ENCODE measurements at places on chromosomes 6 and 20.
A peak's percentile ranks its signal among the peaks of the same experiment; 100 is the strongest.

DNA sequence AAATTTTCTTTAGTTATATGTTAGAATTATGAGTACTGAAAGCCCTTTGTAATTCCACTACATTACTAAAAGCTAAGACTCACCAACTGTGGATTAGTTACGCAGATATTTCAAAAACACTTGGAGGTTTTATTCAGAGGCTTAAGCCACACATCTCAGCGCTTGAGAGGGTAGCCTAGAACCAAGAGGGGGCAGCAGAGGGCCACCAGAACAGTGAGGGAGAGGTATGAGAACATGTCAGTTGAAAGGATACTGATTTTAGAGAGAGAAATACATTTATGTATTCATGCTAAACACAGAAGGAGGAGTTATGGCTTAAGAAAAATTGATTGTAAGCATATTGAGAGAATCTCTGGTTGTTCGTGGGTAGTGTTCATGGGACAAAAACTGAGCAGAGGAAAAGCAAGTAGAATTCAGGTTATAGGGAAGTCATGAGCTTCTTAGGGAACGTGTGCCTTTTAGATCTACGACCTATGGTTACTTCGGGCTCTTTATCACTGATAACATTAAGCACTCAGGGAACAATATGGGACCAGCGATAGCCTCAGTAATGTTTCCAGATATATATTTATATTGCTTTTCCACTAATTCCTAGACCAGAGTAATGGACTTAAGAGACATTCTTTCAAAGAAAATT is 20.4 kb upstream of the SERINC1 start:
- peak; percentile 61 for DNase-seq

DNA sequence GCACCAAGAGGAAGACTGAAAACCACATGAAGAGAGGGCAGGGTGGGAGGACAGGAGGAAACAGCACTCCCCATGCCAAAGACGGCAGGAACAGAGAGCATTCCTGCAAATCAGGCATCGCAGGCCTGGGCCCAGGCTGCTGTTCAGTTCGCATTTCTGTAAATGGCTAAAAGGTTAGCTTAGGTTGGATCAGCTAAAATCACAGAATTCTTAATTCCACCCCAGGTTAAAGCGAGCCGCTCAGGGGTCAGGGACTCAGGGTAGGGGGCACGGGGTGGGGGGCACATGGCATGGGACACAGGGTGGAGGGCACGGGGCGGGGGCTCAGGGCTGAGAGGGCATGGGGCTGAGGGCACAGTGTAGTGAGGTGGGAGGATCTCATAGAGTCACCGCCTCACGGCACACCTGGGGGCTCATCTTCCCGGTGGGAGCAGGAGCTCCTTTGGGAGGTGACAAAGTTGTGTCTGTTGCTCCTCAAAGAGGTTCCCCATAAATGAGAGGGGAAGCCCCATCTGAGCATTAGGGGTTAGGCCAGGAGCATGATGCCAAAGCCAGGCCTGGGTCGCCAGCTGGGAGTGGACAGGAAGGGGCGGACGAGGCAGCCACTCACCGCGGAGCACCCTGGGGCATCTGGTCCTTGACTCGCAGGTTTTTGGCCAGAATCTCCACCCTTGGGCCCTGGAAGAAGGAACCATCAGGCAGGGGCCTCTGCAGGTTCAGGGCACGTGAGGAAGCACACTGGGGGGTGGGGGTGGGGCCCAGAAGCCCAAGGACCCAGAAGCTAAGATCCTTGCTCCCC is 200.7 kb downstream of the PREX1 start:
- no peak for DNase-seq

DNA sequence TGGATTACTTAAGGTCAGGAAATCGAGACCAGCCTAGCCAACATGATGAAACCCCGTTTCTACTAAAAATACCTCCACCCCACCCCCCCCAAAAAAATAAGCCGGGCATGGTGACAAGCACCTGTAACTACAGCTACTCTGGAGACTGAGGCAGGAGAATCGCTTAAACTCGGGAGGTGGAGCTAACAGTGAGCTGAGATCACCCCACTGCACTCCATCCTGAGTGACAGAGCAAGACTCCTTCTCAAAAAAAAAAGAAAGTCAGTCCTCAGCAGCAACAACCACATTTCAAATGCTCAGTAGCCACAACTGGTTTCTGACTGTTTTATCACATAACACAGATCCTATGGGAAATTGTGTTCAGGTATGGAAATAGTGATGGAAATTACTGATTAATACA is 135.3 kb downstream of the HFE start:
- no peak for DNase-seq

DNA sequence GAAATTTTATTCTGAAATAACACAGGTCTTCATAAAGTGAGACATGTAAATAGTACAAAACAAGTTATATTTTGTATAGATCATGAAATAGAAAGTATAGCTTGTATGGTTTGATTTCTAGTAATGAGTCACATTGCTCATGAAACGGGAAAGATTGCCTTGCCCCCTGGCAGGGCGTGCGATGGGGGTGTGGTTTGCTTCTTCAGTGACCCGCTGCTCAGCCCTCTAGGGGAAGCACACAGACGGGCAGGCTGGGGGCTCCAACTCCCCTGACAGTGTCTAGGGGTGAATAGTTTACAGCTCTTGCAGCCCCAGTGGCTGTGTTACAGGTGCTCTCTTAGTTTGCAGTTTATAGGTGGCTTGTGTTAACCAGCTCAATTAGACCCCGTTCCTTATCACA is 170.5 kb upstream of the RGS17 start:
- DNase-seq = no peak

DNA sequence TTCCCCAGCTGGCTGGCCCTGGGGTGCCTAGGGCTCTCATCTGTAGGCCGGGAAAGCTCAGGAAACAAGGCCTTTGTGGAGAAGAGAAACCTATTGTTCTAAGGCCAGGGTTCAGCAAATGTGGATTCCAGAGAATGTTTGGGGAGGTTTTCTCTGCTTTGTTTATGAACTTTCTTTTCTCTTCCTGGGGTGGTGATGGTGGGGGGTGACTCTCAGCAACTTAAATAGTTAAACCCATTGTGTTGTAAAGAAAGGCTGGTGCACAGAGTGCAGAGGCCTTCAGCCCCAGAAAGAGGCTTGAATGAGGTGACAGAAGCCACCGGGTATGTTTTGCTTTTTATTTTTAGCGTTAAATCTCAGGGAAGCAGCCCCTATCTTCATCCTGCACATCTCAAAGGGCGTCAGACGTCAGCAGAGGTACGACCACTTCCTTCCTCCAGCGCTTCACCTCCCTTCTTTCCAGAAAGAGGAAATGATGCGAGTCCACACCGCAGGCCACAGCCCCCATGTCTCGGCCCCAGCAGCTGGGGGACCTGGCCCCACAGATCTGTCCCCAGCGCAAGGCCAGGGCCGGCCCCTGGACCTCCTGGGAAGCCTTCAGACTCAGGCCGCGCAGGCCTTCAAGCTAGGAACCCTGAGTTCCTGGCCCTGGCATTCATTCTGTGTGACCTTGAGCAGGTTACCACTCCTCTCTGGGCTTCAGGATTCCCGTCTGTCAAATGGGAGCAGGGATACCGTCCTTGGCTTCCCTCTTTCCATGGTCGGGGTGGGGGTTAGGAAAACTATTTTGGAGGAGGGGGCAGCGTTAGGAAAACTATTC is 605 bp upstream of the PPP1R16B start:
- DNase-seq = no peak

- no peak for DNase-seq
Measured at GRCh38 chr6:117989086-117989485, 82.0 kb downstream of the SLC35F1 start.

- no peak for DNase-seq
Measured at GRCh38 chr20:19562426-19562825, 195.6 kb upstream of the RIN2 start.

DNA sequence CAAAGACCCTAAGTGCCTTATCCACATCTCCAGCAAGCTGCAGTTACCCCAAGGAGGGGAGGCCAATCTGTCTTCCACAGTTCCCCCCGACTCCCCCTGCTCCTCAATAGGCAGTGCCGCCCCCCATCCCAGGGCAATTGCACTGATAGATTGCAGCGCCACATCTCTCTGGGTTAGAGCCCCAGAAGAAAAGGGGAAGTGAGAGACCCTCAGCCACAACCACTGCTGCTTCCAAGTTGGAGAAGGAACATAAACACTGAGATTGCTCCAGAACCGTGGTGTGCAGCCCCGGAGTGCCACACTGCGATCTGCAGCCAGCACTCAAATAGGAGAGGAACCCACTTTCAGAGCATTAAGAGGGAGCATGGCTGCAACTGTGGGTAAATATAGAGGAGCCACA is 101.5 kb downstream of the RWDD2A start:
- no peak for DNase-seq

DNA sequence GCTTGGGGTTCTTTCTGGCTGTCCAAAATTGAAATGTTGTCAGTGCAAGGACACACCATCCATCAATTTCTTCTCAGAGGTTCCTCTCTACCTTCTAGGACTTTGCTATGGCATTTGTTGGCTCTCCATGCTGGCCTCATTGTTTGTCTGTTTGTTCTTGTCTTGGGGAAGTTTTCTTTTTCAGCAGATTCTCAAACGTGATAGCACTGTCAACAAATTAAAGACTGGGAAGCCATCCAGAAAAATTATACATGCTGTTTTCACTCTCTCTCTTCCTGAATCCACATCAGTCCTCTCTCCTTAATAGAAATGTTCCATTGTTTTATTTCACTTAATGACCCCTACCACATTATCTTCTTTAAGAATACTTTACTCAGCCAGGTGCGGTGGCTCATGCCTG is 130.4 kb downstream of the PCSK2 start:
- no peak for DNase-seq
